Nucleus accumbens (tissue), 56 donors: ENCODE measurements at places on chromosomes 12 and 14.

GRCh38 chr12:47417121-47417520 is 288.7 kb downstream of the RPAP3 start:
- no peak for DNase-seq

DNA sequence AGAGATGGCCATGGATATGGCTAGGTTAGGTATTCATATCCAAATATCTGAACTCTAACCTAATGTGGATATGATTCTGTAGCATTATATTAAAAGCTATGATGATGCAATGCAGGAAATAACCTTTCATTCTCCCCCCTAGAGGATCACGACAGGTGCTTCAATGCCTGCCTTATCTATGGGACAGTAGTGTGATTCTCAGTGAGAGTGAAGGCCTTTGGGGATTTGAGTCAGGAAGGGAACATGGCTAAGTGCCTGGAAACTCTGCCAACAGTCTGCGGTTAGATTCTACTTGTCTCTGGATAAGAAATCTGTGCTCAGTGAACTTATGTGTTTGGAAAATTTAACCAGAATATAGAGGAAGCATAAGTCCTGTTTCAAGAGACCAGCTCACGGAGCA is 81.8 kb downstream of the SLC38A1 start:
- no peak for DNase-seq

DNA sequence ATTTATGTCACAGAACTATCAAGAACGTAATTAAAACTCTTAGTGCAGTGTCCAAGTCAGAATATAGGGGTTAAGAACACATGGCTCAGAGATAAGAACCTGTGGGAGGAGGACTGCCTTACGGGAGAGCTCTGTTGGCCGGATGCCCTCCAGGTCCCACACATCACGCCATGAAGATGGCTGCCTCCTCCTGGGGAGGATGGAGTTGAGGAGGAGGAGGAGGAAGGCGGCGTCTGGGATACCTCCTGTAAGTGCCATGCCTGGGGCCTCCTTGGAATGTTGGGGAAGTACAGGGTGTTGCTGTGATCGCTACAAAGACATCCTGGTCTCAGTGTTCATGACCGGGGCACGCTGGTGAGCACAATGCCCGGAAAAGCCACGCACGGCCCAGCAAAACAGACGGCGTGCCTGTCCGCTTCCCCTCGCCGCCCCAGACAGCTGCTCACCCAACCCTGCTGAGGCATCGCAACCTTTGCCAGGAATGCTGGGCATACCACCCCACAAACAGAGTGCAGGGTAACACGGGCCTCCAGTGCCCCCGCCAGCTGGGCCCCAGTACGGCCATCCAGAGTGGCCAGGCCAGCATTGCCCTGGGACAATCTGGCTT is 28.7 kb upstream of the CD9 start:
- DNase-seq = no peak

- no peak for DNase-seq
Measured at GRCh38 chr12:82019533-82019932, 260.4 kb upstream of the PPFIA2 start.

GRCh38 chr14:68363843-68364767 is 428.8 kb downstream of the ZFP36L1 start:
- DNase-seq = peak; percentile 66

DNA sequence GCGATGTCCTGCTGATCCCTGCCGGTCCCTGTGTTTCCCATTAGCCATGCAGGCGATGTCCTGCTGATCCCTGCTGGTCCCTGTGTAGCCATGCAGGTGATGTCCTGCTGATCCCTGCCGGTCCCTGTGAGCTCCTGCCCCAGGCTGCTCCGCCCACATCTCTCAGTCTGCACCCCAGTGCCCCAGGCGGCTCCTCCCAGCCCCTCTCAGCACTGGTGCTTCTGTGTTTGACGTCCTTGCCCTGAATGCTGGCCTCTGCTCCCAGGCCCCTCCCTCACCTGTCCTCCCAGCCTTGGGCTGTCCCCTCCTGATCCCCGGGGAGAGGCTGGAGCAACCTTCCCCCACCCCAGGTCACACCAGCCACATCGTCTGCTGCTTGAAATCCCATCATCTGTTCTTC is 41.4 kb upstream of the TEX22 start:
- no peak for DNase-seq
